T-cell (primary cell): ENCODE measurements at places on chromosomes 5 and 9.

DNA sequence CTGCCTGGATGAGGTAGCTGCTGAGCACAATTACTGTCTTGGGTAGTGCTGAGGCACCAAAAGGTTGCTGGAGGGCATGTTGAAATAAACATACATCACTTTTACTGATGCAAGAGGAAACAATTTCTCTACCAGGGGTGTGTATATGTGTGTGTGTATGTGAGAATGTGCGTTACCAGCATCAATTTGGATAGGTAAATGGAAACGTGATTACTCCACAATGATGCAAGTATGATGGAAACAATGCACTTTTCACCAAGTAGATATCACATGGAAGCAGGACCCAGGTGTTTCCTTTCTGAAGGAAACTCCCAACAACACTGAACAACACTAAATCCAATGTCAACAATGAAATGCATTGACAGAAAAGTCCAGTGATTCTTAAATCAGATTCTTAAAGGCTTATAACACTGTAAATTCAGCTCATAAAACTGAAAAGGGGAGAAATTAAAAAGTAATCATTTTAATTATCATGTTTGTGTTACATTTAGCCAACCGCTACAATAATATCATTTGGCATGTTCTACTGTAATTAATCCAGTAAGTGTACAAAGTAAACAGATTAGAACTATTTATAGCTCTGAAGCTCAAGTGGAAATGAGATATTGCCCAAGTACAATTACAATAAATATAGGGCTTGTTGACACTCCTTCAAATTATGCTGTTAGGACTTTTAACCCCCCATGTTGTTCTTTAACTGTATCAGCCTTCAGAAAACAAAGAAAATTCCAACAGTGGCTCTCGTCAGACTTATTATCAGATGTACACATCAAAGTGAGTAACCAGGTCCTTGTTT lies 25.3 kb downstream of the YIPF5 start:
- DNase-seq, result no peak
- H3K4me1 ChIP-seq, result no peaks in the 10 kb centered on the region
- no peaks in the 10 kb centered on the region for H3K36me3 ChIP-seq
- H3K27ac ChIP-seq, result no peak overlapping the region
- no peaks in the 10 kb centered on the region for H3K27me3 ChIP-seq

DNA sequence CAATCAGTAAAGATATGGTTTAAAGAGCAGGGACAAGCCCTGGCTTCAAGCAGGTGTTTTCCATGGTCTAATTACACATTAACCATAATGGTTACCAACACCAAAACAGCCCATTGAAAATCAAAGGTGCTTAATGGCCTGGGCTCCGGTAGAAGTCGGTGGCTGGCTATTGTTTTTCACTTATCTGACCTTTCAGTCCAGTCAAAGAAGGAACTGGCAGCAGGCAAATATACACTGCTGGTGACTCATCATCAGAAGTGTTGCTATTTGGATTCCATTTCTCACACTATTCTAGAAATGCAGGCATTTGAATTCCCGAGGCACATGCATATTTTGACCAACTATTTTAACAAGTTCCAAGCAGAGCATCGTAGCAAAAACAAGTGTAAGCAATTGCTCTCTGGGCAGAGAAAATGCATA lies 26.3 kb upstream of the GABRP start:
- H3K27ac ChIP-seq, result no peak overlapping the region
- H3K36me3 ChIP-seq, result no peaks in the 10 kb centered on the region
- no peaks in the 10 kb centered on the region for H3K4me1 ChIP-seq
- H3K27me3 ChIP-seq, result peaks cover 8% of the 10 kb centered on the region
- no peak for DNase-seq
- H3K4me3 ChIP-seq, result no peak overlapping the region

DNA sequence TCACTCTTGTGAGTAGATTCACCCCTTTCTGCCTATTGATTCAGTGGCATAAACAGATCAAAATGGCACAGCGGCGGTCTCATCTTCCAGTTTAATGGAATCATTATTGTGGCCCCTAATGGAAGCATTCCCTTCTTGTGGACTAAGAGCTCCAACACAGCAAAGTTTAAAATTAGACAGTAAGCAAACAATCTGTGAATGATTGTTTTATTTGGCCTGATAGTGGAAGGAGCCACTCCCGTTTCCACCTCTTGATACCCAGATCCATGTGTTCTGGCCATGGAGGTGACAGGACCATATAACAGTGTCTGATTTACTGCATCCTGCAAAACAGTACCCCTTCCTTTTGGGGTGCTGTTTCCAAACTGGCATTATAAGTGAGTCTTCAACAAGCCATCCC lies 41.2 kb upstream of the BARX1 start:
- no peaks in the 10 kb centered on the region for H3K36me3 ChIP-seq
- no peak overlapping the region for H3K27ac ChIP-seq
- H3K4me1 ChIP-seq, result no peaks in the 10 kb centered on the region
- no peak for DNase-seq
- H3K4me3 ChIP-seq, result no peak overlapping the region
- peaks cover 2% of the 10 kb centered on the region for H3K27me3 ChIP-seq

GRCh38 chr9:76658510-76659231 lies 105.6 kb upstream of the PCA3 start:
- no peak for DNase-seq
- H3K4me1 ChIP-seq, result peaks cover 2% of the 10 kb centered on the region
- no peak overlapping the region for H3K4me3 ChIP-seq
- H3K27me3 ChIP-seq, result no peaks in the 10 kb centered on the region

DNA sequence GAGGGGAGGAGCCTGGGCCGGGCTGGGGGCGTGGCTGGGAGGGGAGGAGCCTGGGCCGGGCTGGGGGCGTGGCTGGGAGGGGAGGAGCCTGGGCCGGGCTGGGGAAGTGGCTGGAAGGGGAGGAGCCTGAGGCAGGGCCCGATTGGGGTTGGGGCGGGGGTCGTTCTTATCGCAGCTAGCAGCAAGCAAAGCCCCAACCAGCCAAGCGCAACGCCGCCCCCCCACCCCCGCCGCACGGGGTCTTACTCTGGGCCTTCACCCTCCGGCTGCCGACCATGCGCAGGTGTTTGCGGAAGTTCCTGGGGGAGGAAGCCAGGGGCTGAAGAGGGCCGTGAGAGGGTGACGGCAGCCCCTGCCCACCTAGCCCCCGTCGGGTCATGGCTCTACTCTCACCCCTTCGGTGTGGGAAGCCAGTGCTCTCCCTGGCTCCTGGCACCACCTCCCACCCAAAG lies 5.0 kb downstream of the NSMF start:
- H3K36me3 ChIP-seq, result peaks cover 14% of the 10 kb centered on the region
- peaks cover 82% of the 10 kb centered on the region for H3K4me1 ChIP-seq
- peak overlapping the region; percentile 59 for H3K4me3 ChIP-seq
- no peaks in the 10 kb centered on the region for H3K27me3 ChIP-seq
- peak; percentile 31 for DNase-seq
- H3K27ac ChIP-seq, result no peak overlapping the region

DNA sequence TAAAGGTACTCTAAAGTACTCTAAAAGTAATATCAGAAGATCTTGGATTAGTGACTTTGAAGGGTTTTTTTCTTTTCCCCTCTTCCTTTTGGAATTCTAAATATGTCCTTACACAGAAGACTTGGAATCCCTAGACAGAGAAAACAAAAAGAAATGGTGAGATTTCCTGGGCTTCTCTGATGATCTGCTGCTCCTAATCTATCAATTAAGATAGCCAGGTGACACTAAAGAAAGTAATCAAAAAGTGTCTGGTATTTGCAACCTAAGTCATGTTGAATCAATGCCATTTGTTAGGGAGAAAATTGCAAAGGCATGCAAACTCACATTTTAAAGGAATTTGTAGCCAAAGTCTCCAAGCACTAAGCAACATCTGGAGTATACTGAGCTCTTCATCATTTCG lies 29.5 kb upstream of the MYO10 start:
- no peak overlapping the region for H3K27ac ChIP-seq
- H3K36me3 ChIP-seq, result no peaks in the 10 kb centered on the region
- no peaks in the 10 kb centered on the region for H3K27me3 ChIP-seq
- no peaks in the 10 kb centered on the region for H3K4me1 ChIP-seq
- no peak for DNase-seq

GRCh38 chr5:23257656-23258055 lies 249.8 kb upstream of the PRDM9 start:
- no peaks in the 10 kb centered on the region for H3K27me3 ChIP-seq
- no peak overlapping the region for H3K4me3 ChIP-seq
- no peaks in the 10 kb centered on the region for H3K36me3 ChIP-seq
- H3K27ac ChIP-seq, result no peak overlapping the region
- no peak for DNase-seq
- no peaks in the 10 kb centered on the region for H3K4me1 ChIP-seq
